EH (cell line): ENCODE measurements at places on chromosomes 7 and 10.

GRCh38 chr10:68332259-68333057 lies at the start of gene PBLD:
Gene PBLD (minus strand): TSS chr10:68332928. CDS start chr10:68306844, 26,084 bp downstream.
- peak; percentile 85 for DNase-seq

DNA sequence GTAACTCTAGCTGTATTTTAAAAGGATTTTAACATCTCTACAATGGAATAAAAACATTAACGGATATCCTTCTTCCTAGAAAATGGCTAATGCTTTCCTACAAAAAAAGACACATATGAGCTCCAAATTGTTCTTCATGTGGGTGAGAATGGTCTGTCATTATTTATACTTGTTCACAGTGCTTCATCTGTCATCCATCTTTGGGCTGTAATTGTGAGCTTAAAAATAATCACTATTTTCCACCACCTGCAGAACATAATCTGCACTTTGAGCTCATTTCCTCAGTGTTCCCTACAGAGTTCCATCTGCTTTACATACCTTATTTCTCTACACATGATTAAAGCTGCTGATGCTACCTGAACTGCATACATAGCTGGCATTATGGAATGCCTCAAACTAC lies 979.1 kb upstream of the C7orf33 start:
- no peak for DNase-seq

- peak; percentile 85 for DNase-seq
Measured at GRCh38 chr10:4725917-4726606, 99.9 kb upstream of the AKR1E2 start.

- DNase-seq, result no peak
Measured at GRCh38 chr7:40077849-40078248, 56.6 kb downstream of the MPLKIP start.

DNA sequence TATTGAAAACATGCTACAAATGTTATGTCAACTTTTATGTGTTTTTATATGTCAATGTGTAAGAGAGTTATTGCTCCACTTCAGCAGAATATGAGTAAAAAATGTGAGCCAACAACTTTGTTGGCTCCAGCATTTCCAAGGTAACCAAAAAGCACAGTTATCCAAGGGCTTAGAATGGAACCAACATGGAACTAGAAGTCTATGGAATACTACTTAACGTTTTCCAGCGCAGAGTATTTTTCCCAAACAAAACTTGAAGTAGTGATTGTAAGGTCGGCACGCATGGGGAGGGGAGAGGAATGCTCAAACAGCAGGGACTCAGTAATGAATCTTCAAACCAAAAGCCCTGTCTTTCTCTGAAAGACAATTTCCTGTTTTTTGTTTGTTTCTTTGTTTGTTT lies 45.0 kb upstream of the TSPAN13 start:
- DNase-seq, result no peak

GRCh38 chr7:135745703-135746312 lies 2.8 kb downstream of the FAM180A start:
- DNase-seq, result peak; percentile 98

- peak; percentile 81 for DNase-seq
Measured at GRCh38 chr7:74289018-74289658, at the start of gene CLIP2. Gene CLIP2 (plus strand): TSS chr7:74289407. CDS start chr7:74317547, 28,140 bp downstream.

DNA sequence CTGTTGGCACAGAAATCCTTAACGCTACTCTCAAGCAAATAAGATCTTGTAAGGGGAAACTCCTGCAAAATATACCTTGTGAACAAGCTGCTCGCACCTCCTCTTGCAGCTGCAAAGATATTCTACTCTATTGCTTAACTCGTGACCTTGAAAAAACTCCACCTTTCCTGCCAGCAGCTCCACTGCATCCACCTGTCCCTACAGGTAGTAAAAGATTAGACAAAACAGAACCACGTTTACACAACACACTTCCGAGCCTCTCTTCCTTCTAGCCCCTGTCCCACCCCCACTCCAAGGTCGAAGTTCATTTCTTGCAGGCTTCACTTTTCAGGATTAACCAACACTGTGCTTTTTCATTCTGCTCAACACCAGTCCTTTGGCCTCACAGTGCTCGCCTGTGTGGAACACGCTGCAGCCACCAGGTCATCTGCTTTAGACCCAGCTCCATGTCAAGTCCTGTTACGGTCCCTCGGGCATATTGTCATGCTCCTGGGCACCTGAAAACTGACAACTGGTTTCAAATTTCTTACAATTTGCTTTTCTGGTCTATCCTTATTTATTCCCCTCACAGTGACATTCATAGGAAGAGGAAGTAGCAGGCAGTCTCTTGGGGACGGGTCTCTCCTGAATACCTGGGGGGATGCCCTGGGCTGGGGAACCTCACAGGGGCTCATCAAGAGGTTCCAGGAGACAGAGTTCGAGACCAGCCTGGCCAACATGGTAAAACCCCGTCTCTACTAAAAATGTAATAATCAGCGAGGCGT lies 165.8 kb upstream of the KLF14 start:
- no peak for DNase-seq

GRCh38 chr7:149133028-149133710 lies 7.0 kb upstream of the ZNF425 start:
- no peak for DNase-seq

DNA sequence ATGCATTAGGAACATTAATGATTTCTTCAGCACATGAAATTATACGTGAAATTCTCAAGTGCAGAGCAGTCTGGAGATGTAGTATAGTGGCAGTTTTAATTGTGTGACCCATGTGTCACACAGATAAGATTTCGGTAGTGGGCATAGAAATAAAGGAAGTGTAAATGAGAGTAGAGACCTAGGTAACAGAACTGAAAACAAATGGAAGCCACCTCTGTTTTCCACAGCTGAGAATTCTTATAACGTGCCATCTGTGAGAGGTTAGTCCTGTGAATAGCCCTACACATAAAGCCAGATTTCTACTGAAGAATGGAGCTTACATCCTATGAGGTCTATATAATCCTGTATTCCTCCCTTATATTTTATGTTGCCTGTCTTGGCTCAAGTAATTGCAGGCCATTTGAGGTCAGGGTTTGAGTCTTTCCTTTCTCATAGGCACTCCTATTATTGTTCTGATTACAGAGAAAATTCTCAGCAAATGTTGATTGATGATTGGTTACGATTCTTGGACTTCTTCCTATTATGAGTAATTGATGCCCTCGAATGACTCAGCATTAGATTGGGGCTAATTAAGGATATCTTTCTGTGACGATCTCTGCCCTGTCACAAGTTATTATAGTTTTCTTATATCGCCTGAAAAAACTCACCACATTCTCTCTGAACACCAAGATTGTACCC lies 258.2 kb downstream of the KIF20B start:
- peak; percentile 51 for DNase-seq

DNA sequence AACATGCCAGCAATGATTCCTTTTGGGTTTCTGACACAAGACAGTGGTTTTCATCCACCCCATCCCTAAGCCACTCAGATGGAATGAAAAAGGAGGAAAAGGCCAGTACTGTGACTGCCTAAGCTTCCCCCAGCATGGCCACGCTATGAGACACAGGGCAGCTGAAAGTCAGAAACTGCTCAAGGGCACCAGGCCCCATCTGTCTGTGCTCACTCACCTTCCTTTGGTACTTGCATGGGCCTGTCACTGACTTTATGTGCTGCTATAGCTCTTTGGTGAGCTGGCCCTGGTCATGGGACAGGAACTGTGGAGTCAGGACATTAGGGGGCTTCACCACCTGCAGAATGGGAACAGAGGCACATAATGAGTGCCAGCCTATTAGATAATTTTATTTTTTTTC lies 21.2 kb upstream of the ACSM6 start:
- DNase-seq, result no peak
